Activated CD4-positive, alpha-beta T cell treated with anti-CD3 and anti-CD28 coated beads, Interleukin-2, amount 50 U/mL, for 48 hours (primary cell): ENCODE measurements at places on chromosomes 7 and 10.

- no peak for DNase-seq
These were observed 53.5 kb upstream of the AGBL3 start for GRCh38 chr7:134932707-134933370.

DNA sequence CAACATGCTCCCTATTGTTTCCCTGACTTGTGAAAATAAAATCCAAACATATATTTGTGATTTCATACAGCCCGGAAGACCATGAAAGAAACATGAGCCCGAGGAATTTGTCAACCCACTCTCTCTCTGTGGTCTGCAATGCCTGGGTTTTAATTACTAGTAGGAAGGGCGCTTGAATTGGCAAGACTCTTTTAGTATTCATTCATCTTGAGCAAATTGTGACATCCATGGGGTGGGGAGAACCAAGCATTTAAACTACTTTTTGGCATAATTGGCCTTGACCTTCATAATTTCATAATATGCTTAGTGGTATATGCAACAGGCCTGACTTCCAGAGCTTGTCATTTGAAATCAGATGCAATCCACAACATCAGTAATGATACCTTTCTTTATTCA, 142.4 kb upstream of the BMPER start:
- DNase-seq = no peak

DNA sequence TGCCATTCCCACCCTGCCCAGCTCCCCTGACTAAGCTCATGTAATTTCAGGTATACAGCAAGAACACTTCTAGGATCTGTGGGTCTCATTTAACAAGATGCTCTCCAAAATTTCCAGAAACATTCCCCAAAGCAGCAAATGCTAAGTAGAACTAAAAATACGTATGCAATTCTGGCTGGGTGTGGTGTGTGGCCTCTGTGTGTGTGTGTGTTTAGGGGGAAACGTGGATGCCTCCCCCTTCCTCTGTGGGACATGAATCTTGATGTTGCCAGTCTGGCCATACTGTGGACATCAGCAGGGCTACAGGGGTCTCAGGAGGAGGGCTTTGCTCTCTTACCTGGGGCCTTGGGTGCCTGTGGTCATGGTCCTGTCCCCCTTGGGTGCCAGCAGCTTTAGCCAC, 18.4 kb downstream of the EMX2 start:
- DNase-seq = no peak

- no peak for DNase-seq
These were observed 42.7 kb downstream of the LAMB1 start for GRCh38 chr7:107960272-107960671.

DNA sequence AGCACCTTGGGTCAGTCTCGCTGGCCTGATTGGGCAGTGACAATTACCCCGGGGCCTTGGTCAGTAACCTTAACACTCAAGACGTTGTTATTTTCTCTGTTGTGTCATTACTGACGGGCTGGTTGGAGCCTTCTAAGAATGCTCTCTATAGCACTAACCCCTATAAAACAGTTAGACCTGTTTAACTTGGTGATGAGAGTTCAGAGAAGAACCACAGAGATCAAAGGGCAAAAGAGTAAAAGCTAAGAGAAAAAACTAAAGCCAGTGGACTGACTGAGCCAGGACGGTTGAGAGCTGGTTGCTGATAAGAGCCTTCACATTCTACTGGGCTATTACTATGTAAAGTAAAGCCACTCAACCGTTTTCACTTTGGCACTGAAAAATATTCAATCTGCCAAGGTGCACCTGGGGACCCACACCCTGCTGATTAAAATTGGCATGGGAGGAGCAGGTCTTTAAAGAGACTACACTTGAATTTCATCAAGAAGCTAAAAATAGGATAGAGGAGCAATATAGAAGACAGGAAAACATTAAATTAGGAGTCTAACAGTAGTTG, 13.6 kb upstream of the ITGB1 start:
- no peak for DNase-seq

DNA sequence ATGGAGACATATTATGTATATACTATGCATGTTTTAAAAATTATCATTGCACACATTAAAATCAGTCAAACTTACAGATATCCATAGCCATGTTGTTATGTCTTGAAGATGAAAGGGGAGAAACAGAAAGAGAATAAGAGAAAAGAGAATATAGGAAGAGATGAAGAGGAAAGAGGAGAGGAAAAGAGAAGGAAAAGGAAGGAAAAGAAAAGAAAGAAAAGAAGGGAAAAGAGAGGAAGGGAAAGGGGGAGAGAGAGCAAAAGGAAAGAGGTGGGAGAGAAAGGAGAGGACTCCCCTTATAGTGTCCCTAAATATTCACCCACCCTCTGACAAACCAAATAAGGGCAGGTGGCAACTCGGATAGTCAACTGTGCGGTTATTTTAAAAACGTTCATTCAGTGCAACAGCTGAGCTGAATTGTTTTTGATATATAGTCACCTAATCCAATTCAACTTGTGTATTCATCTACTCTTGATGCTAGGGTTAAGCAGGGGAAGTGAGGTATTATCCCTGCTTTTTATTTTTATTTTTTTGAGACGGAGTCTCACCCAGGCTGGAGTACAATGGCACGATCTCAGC, 14.6 kb downstream of the SVIL start:
- DNase-seq = no peak

DNA sequence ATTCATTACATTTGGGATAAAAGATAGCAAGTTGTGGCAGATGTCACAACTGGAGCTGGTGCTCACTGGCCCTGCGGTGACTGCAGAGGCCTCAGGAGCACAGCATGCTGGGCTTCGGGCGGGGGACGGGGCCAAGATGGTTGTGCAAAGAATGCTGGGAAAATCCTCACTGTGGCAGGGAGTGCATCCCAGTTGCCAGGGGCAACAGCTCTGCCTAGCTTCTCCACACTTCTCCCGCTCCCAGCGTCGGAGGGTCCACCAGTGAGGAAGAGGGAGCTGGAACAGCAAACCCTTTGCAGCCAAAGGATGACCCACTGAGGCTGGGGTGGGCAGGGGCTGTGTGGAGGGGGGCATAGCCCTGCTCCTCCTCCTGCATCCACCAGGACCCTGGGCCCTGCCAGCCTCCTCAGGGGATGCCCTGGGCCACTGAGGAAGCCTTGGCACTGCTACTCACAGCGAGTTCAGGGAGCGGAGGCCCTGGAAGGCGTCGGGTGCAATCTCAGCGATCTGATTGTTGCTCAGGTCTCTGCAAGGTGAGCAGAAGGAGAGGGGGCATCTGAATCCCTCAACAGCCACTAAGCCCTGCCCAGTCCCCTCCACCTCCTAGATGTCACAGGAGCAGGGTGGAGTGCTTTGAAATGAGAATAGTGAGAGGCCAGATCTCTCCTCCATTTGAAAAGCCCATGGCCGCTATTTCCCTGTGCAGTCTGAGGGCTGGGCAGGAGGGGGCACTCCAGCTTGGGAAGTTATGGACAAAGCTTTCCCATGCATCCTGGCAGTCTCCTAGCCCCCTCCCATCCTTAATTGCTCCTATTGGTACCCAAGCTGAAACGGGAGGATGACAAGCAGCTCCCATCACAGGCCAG, 126.5 kb downstream of the SLIT1 start:
- no peak for DNase-seq

GRCh38 chr7:63899691-63900393, 98.8 kb upstream of the ZNF722 start:
- DNase-seq = peak; percentile 78

- no peak for DNase-seq
These were observed 66.5 kb upstream of the NRBF2 start for GRCh38 chr10:63066606-63067005.

GRCh38 chr10:122051609-122052385, 62.8 kb downstream of the TACC2 start:
- no peak for DNase-seq

DNA sequence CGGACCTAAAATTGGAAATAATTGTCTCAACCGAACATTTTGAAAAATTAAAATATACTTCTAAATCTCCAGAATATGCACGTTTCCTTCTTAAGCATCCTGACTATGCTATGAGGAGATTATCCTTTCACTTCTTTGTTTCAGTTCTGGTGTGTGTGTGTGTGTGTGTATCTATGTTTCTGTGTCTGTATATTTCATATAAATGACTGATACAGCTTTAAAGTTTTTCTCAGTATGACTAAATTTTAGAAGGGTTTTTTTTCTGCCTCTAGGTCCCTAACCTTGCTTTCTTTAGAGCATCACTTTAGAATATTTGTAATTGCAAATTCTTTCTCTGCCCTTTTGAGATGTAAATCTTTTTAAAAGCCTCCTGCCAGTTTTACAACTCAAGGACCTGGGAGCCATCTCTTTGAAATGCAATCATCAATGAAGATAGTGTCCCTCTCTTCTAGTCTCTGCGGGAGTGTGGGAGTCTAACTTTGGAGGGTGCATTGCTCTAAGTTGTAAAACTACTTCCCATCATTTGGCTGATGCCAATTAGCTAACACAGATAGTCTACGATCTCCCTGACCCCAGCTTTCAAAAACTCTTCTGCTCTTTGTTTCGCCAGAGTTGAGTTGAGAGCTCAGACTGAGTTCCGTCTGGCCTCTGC, 782.0 kb upstream of the ZWINT start:
- DNase-seq = no peak
